HT1080 (cell line): ENCODE measurements at places on chromosomes 6 and 20. TPM values are rescaled to one million over a fixed set of nuclear protein-coding genes. Genes with fewer than 3 reads are reported as not detected.

DNA sequence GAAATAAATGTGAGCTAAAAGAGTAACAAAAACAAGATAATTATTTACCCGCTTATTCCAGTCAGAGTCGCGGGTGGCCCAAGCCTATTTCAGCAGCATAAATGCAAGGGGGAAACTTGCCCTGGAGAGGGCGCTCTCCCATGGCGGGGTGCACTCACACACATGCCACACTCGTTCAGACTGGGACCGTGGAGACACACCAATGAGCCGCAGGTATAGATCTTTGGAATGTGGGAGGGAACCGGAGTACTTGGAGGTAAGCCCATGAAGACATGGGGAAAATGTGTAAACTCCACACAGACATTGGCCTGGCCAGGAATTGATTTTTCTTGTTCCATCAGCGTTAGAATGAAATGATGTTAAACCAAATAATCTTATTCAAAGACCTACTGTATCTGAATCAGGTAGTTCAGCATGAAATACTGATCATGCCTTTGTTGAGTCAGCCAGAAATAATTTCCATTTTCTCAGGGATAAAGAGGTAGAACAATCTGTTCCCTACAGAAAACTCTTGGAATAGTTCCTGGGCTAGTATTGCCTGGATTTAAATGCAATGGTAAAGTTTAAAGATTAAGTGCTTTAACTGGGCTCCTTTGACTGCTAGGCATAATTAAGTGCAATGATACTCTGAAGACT, 191.5 kb downstream of the MCHR2 start:
- no peak for DNase-seq

- no peak for DNase-seq
Observed at GRCh38 chr6:108733706-108734265, 114.4 kb upstream of the ARMC2 start.

DNA sequence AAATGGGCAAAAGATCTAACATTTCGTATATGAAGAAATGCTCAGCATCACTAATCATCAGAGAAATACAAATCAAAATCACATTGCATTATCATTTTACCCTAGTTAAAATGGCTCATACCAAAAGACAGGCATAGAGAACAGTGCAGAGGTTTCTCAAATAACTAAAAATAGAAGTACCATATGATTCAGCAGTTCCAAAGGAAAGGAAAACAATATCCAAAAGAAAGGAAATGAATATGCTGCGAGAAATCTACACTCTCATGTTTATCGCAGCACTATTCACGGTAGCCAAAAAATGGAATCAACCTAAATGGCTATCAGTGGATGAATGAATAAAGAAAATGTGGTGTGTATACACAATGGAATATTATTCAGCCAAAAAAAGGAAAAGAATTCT, 63.5 kb downstream of the VTA1 start:
- peak; percentile 10 for DNase-seq

- DNase-seq = peak; percentile 50
Observed at GRCh38 chr20:10225439-10226060, 6.9 kb downstream of the SNAP25 start.

GRCh38 chr20:62636446-62636845, 5.9 kb upstream of the SLCO4A1 start:
- DNase-seq = no peak

DNA sequence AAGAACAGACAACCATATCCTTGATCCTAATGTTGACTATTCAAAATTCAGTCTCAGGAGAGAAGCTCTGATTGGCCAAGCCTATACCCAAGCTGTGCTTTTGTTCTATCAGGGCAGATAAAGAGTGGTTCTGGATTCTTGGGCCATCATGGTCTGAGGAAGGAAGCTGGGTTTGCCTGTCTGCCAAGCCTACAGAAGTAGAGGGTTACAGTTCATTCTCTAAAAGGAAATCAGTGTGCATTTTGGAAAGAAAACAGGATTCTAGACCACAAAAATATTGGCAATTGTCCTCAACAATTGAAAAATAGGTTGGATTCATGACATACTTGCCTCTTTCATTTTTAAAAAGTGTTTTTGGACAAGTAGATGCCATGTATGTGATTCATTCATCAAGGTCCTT, 145.4 kb upstream of the BMP2 start:
- DNase-seq = no peak

- no peak for DNase-seq
Observed at GRCh38 chr6:104754788-104755409, 104.8 kb downstream of the HACE1 start.

- peak; percentile 31 for DNase-seq
Observed at GRCh38 chr6:167682125-167682524, 144.6 kb upstream of the AFDN start.

DNA sequence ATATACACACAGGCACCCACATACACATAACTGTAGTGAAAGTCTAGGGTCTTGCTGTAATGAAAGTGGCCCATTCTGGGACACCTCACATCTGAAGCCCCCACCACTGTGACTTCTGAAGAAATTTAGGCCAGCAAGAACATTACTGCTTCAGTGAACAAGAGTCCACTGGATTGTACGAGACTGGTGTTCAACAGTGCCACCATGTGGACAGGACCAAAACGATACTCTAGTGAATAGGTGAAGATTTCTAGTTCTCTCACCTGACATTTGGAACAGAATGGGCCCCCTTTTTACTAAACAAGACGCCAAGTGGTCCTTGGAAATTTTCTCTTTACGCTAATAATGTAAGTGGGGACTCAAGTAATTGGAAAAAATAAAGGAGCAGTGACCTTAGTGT, 156.9 kb downstream of the MAFB start:
- peak; percentile 25 for DNase-seq

DNA sequence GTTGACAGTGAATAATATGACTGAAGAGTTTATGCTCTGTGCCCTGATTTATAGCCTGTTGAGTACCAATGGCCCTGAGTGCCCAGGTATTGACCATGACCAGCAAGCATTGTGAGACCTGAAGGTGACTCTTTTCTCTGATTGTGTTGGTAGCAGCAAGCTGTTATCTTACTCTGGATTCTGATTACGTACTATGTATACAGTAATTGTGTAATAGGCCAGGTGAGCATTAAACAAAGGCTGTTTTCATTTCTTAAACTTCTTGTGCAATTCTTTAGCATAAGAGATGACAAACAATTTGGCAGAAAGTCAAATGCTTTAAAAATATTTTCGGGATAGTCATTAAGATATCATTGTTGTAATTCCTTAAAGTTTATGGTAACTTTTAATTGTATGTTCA, 111.7 kb upstream of the PTPRK start:
- no peak for DNase-seq

- DNase-seq = no peak
Observed at GRCh38 chr6:12138936-12139335, 126.8 kb downstream of the HIVEP1 start.

DNA sequence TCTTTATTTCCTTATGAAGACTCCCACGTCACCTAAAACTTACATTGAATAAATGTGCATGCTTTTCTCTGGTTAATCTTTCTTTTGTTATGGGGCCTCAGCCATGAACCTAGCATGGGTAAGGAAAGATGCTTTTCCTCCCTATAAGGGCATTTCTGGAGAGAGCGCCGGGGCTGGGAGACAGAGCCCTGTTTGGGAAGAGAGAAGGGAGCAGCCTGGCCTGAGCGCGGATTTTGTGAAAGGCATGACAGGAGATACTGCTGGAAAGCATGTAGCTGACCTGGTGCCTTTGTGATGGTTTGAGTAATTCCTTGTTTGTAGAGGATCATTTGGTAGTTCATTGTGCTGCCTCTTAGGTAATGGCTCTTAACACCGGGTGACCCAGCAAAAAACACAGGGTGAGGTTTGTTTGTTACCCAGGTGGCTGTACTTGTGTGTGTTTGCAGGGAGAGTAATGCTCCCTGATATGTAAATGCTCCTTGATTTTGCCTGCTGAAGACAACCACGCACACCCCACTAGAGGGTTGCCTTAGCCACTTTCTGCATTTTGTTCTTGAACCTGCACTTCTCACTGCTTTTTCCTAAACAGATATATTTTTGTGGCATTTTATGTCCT, 59.2 kb downstream of the ANKRD6 start:
- DNase-seq = no peak

DNA sequence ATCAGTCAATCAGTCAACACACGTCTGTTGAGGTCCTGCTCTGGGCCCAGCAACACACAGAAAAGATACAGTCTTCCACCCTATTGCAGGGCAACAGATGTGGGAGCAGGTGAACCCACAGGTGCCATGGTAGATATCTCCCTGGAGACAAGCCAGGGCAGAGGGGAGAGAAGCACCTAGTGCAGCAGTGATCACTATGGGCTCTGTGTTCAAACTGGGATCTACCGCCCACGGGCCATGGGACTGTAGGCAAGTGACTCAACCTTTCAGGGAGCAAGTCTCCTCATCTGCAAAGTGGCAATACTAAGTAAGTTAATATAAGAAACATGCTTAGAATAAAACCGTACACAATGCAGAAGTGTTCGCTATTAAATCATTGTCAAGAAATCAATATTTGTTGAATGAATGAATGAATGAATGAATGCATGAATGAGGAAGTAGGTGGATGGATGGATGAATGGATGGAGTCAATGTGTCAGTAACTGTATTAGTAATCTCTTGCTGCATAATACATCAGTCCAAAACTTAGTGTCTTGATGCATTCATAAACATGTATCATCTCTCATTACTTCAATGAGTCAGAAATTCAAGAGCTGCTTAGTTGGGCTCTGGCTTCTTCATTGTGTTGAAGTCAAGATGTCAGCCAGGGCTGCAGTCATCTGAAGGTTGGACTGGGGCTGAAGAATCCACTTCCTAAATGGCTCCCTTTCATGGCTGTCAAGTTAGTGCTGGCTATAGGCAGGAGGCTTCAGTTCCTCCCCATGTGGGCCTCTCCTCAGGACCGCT, 31.9 kb upstream of the NFATC2 start:
- no peak for DNase-seq

The PTCRA gene
- total RNA-seq = not detected in 2 replicates

The ZKSCAN3 gene
- 2.9 and 3.4 TPM in 2 replicates for total RNA-seq

The THBD gene
- total RNA-seq = not detected in 2 replicates

The SIRPG gene
- total RNA-seq = 0.03 TPM in 1 of 2 replicates, not detected in the other

The LST1 gene
- not detected in 2 replicates for total RNA-seq

The PKHD1 gene
- not detected in 2 replicates for total RNA-seq

The KIF13A gene
- total RNA-seq = 23.8 and 26.1 TPM in 2 replicates
